NCI-H2081 treated with DMSO at 0.1 percent for 48 hours (cell line): ENCODE measurements at places on chromosomes 3 and 15.

GRCh38 chr15:35627696-35628095, 81.7 kb upstream of the DPH6 start:
- no peak for DNase-seq

DNA sequence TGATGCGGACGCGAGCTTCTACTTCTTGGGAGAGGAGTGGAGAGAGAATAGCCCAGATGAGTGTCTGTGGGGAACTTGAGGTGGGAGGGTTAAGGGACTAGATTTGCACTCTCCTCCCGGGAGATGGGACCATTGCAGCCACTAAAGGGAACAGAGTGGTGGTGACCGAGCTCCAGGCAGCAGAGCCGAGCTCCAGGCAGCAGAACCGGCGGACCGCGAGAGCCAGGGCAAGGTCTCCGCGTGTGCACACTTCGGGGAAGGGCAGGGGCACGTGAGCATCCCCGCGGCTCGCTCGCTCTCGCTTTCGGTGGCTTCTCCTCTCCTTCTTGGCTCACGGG, 1.1 kb downstream of the IGDCC3 start:
- DNase-seq: no peak

- DNase-seq: no peak
These were observed 28.7 kb upstream of the HACD2 start for GRCh38 chr3:123613543-123613942.

DNA sequence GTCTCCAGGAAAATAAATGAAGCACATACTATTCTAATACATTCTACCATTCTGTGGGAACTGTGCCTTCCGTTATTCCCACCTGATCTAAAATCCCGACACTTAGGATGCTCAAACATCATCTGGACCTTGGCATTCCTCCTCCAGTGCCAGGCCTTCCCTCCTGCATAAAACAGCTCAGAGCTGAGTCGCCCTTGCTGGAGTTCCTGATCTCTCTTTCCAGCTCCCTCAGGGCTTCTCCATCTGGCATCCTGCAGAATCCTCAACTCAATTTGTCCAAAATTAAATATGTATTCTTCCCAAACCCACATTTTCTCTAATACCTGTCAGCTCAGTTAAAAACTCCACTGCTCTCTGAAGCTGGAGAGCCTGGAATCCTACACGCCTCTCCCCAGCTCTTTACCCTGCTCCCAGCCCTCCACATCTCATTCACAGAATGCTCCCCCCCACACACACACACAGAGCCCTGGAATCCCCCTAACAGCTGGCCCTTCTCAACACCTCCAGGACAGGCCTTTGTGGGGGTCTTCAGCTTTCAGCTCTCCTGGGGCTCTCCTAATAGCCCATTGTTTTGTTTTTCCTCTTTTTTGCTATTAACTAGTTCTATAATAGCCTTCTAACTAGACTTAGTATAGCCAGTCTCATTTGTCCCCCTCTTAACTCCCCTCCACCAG, 78.5 kb downstream of the HMG20A start:
- DNase-seq: no peak

- no peak for DNase-seq
These were observed 356.5 kb downstream of the ERC2 start for GRCh38 chr3:56111606-56112304.

DNA sequence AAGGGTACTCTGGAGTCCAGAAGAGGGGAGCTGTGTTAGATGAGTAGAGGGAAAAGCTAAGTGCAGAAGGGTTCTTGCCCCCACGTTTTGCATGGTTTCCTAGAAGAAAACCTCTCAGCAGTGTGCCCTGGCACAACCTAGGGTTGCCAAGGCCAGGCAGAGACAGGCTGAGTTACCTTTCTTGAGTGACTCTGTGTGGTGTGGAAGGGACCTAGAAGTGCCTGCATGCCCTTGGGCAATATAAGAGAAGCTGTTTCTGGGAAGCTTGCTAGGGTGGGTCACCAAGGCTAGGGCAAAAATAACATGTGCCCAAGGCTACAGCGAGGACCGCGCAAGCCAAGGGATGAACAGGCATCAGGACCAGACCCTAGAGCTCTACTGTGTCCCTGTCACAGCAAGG, 3.4 kb upstream of the SAMD7 start:
- no peak for DNase-seq

- DNase-seq: no peak
These were observed 265.0 kb downstream of the IL20RB start for GRCh38 chr3:137222736-137223225.

- DNase-seq: no peak
These were observed 46.1 kb downstream of the CD47 start for GRCh38 chr3:108044699-108045098.

DNA sequence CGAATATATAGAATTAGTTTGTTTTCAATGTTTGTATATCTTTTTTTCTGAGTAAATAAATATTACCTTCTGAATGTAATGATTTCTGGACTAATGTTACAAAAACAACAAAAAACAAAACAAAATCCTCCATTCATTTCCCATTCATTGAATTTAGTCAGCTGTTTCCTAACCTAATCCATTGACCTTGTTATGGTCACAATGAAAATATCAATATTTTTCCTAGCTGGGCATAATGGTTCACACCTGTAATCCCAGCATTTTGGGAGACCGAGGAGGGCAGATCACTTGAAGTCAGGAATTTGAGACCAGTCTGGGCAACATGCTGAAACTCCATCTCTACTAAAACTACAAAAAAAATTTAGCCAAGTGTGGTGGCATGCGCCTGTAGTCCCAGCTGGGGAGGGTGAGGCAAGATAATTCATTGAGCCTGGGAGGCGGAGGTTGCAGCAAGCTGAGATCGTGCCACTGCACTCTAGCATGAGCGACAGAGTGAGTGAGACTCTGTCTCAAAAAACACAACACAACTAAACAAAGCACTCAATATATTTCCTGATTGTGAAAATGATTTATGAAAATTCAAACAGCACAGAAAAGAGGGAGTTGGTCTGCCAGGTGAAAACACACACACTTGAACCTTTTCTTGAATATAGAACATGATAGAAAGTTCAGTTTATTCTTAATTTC, 23.0 kb upstream of the PLSCR4 start:
- DNase-seq: no peak

DNA sequence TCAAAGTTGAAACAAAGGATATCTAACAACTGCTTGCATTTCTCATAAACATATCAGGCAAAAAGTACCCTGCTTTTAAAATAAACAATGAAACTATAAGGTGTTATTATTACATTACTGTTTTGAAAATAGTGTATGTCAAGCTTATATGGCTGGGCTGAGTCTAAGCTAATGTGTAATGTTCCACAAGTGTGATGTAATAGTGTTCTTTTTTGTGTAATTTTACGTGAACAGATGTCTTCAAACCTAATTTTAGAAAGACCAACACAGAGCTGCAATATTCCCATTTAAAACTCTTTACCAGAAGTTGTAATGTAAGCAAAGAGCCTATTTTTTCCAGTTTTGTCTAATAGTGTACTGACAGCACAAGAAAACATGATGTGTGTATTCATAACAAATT, 34.0 kb downstream of the MINDY2 start:
- no peak for DNase-seq

DNA sequence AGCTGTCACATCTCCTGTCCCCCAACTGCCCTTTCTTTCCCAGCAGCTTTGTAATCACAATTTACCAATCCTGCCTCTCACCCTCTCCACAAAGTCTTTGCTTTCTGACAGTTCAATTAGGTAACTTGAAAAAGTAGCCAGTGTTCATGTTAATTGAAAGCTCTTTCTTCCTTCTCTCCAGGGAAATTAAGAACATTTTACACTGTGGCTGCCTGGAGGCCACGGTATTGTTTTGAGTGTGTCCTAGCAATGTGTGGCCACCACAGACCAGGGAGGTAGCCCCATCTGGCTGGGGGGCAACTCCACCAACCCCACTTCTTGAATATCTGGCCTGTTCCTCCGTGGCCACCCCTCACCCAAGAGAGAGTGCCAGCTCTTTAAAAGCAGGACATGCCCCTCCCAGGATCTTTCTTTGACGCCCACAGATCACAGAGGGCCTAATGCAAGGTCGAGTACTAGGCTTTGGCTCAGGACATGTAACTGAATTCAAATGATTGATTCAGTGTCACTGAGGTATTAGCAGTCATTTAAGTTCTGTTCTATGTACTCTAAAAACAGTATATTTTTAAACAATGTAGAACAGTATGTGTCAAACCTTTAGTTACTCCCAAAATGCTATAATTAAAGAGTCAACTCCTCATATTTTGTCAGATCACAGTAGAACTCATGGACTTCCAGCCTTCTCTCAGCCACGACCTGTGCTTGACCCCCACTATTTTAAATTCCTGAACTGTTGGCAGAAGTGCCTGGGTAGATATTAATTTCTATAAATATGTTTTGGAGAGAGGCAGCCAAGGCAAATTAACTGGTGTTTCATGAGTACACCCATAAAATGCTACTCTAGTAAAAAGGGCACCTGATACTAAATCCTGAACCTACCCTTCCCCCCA, 164.5 kb downstream of the TNIK start:
- no peak for DNase-seq
